MG63 (cell line): ENCODE measurements at places on chromosomes 12 and 14. TPM values are rescaled to one million over a fixed set of nuclear protein-coding genes. Genes with fewer than 3 reads are reported as not detected.

DNA sequence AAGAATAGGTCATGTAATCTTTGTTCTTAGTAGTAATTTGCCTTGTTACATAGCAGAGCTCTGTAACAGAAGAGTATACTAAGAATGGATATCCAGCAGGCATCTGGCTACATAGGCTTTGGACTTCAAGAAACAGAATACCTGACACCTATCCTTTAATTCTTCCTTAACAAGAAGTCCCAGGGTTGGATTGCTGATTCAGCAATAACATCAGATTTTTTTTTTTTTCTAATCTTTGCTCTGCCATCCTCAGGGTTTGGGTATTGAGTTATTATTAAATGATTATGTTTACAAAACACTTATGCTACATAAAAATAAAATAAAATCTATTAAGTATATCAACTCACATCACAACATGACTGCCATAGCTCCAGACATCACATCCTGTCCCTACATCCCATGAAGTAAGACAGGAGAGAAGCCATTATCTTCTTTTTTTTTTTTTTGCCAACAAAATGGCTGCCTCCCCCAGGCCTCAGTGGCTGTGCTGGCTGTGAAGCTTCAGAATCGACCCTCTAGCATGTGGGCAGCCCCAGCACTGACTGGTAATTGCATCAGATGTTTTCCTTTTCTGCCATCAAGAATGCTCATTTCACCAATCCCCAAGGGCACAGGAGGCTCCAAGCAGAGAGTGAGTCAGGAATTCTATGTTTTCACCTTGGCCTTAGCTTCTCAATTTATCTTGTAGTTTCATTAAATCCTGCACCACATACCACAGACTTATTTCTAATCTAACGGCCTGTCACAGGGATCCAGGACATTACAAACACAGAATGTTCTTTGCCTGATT lies 186.2 kb downstream of the DICER1 start:
- DNase-seq: no peak

GRCh38 chr12:119005913-119006312 lies 24.6 kb downstream of the SRRM4 start:
- DNase-seq: no peak

DNA sequence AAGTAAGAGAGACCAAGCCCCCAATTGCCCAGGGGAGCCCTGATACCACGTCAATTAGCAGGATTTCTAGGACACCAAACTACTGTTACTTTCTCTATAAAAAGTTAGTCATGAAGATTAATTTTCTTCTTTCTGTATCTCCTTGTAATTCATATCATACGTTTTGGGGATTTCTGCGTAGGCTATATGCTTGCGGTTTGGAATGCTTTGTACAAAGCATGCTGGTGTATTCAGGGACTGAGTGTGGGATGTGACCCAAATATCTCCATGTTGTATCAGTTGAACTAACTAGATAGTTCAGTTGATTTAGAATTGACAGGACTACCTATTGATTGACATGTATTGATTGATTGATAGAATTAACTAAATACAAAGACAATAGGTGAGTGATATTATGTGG lies 7.7 kb downstream of the GPR33 start:
- DNase-seq: no peak

DNA sequence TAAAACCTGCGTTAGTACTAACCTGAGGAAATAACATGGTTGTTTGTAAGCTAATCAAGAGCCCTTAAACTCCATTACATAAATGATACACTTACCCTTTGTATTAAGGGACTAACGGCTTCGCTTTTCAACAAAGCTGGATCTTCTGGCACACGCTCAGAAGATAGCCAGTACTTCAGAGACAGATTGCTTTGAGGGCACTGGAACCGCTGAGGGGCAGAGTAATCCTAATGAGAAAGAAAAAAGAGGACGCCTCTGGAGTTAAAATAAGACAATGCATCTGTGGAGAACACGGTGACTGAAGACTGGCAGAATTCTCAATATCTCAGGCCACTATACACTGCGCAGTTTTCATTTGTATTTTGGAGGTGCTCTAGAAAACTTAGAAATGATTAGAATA lies 1.5 kb upstream of the KTN1 start:
- DNase-seq: no peak

DNA sequence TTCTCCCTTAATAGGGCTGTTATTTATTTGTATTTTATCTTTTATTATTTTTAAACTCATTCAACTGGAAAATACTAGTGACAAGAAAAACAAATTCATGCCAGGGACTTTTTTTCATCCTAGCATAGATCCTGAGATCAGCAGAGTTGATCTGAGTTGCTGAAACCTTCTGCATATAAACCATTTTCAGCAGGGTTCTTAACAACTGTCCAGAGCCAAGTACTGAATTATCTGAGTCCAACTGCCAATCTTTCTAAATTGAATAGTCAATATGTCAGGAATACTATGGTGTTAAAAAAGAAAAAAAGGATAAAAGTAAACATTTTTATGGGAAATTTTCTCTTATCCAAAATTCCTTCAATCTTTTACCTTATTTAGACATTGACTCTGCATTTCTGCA lies 28.6 kb downstream of the CDC42BPB start:
- no peak for DNase-seq

DNA sequence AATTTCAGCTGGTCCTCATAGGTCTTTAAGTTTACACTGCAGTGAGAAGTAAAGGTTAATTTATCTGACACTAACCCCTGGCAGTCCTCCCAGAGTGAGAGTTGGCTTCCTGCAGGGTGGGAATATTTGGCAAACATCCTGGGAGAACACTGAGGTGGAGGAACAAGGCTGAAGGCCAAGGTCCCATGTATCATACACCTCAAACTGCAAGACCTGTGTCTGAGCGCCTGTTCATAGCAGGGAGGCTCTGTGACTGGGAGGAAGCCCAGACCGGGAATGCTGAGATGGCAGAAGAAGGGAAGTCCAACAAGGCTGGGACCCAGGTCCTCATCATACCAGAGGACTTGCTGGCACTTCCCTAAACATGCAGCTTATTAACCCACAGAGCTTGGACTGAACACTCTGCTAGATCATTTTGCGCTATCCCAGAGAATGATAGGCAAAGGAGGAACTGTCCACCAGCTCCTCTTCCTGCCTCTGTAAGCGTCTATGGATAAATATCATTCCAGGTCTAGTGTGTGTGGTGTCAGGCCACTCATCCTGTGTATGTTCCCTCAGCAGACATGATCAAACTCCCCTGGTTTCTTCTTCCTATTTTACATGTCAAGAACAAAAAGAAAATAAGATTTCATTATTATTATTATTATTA lies 199.6 kb upstream of the CNOT2 start:
- DNase-seq: no peak

- DNase-seq: peak; percentile 86
Measured at GRCh38 chr14:37056473-37056872, 115.9 kb downstream of the SLC25A21 start.

DNA sequence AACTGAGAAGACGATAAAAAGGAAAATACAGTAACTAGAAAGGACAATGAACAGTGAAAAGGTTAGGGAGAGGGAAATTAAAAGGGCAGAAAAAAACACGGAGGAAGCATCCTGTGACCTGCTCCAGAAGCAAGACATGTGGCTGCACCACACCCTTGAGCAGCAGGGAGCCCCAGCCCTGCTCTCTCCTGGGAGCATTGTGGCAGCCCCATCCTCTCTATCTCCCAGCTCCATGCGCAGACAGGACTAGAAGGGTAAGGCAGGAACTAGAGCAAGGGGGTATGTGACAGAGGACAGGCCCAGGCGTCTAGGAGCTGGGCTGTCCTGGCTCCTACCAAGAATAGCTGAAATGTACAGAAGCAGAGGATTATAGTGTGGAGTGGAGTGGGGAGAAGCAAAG lies 38.6 kb upstream of the SMUG1 start:
- no peak for DNase-seq

- no peak for DNase-seq
Measured at GRCh38 chr12:10406725-10407124, 2.8 kb downstream of the KLRC4 start.

DNA sequence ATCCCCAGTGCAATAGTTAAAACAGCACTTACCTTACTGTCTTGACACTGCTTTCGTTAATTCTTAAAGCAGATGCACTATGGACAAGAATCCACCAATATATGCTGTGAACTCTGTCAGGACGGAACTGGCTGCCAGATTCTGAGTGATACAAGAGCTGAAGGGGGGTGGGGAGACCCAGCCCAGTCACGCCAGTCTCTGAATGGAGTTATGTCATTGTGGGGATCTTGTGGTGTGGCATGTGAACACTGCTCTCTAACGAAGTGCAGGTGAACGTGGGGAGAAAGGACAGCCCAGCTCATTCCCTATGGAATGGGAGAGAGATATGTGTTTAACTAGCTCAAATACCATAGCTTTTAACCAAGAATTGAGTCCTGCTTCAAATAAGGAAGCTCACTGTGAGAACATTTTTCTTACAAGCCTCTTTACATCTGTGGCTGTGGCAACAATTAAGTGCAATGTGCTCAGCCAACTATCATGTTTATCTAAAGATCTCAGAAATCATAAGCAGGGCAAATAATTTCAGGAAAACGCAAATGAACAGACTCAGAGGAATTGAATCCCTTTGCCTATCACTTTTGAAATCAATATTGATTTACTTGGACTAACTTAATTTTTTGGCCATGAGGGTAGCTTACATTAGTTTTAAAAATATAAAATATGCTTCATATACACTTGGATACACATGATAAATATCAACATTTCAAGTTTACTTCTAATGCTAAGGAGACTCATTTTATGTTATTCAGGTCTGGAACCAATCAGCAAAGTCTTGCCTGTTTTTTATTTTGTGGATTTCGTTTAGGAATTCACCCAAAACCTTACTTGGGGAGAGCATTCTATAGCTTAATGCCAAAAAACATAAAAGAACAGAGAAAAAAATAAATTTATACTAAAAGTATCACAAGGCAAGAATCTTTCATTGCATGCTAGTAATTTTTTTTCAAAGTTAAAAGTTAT lies at the start of gene LUM:
Gene LUM, minus strand, starts transcription at position 129 of the 960 bp plus-strand sequence. CDS start 2,515 bp downstream, outside the sequence.
- peak; percentile 78 for DNase-seq

DNA sequence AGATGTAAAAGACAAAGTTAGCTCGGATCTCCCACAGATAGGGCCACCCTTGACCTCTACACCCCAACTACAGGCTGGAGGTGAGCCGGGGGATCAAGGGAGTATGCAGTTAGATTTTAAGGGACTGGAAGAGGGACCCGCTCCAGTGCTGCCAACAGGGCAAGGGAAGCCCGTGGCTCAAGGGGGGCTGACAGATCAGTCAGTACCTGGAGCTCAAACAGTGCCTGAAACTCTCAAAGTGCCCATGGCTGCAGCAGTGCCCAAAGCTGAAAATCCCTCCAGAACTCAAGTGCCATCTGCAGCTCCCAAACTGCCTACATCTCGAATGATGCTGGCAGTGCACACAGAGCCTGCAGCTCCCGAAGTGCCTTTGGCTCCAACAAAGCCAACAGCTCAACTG lies 10.4 kb downstream of the NYNRIN start:
- DNase-seq: no peak

DNA sequence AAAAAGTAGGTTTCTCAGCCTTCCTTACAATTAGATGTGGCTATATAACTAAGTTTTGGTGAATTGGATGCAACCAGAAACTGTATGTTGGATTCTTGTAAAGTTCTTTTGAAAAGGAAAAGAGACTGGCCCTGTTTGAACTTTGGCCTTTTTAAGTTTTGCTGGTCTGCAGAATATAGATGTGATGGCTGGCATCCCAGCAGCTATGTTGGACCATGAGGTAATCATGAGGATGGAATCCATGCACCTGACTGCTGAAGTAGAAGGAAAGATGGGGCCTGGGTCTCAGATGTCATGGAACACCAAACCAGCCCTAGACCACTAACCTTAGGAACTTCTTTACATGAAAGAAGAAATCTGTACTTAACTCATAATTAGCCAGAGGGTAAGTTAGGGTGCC lies 482.5 kb downstream of the GLT1D1 start:
- no peak for DNase-seq

DNA sequence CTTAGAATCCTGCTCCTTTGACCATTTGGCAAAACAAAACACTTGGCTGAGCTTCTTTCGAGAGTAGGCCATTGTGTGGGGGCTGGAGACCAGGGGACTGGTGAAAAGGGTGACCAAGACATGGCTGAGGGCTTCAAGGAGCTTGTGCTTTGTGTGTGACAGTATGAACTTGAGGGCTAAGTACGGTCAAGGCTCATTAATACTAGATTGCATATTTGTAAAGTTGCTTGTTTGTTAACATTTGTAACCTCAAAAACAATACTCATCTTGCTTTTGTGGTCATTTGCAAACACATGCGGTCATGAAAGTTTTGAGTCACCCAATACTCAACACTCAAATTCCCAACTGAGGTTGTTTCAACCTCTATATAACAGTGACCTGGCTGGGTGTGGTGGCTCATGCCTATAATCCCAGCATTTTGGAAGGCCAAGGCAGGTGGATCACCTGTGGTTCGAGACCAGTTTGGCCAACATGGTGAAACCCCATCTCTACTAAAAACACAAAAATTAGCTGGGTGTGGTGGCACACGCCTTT lies 42.5 kb downstream of the ZFYVE26 start:
- DNase-seq: no peak

GRCh38 chr12:94285943-94286582 lies 137.7 kb downstream of the PLXNC1 start:
- no peak for DNase-seq

Gene TNS2
- 10.8 and 12.4 TPM in 2 replicates for total RNA-seq

Gene FIGNL2
- 0.10 and 0.67 TPM in 2 replicates for total RNA-seq

Gene TAS2R7
- total RNA-seq: not detected in 2 replicates

Gene SLC25A47
- total RNA-seq: not detected in 2 replicates

Gene MRPL42
- 131 TPM in 2 replicates for total RNA-seq
